ENCODE measurements at places on chromosomes 6 and 20.

DNA sequence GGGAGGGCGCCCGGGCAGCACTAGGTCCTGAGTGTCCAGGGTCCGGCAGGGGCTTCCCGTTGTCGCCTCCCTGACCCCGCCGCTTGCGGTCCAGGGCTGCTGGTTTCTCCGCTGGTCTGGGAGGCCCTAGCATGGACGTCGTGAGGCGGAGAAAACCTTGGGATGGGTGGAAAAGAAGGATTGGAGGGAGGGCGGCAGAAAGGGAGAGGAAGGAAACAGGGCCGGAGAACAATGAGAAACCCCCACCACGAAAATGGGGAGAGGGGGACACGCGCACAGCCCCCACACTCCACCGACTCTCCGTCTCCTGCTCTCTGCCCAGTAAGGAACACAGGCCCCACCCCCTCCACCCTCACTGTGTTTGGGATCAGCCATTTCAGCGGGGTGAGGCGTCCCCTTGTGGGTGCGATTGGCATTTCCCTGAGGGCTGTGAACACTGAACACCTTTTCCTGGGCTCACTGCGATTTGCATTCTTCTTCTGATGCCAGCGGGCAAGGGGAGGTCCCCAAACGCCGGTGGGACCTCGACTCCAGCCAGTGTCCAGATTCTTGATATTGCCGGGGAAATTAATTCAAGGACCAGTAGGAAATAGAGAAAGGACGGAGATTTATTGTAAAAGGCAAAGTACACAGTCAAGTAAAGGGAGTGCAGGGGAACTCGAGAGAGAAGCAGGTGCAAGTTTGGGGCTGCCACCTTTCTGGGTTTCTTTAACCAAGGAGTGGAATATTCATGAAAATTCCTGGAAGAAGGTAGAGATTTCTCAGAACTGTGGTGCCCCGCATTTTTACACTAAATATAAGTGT is 3.3 kb upstream of the RAET1G start:
- DNase-seq = peak; percentile 56

GRCh38 chr6:161117308-161117707 is 125.7 kb downstream of the MAP3K4 start:
- no peak for DNase-seq

- no peak for DNase-seq
These were observed 879.8 kb downstream of the TFAP2A start for GRCh38 chr6:9535106-9535505.

DNA sequence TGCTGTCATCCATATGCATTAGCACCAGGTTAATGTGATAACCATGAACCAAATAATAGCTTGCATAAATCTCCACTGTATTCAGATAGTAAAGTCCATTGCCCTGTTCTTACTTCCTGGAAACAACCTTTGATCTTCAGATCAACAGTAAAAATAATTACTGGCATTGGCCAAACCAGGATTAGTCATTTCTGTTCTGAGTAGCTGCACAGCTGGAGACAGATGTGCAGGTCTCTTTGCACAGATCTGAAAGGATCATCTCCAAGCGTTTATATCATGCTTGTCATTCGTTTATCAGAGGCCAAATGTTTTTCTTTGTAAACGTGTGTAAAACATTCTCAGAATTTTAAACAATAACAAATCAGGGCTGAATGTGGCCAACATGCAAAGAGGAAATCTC is 134.4 kb upstream of the HMGCLL1 start:
- no peak for DNase-seq

- DNase-seq = no peak
These were observed 67.2 kb upstream of the TRAF3IP2 start for GRCh38 chr6:111672761-111673450.

DNA sequence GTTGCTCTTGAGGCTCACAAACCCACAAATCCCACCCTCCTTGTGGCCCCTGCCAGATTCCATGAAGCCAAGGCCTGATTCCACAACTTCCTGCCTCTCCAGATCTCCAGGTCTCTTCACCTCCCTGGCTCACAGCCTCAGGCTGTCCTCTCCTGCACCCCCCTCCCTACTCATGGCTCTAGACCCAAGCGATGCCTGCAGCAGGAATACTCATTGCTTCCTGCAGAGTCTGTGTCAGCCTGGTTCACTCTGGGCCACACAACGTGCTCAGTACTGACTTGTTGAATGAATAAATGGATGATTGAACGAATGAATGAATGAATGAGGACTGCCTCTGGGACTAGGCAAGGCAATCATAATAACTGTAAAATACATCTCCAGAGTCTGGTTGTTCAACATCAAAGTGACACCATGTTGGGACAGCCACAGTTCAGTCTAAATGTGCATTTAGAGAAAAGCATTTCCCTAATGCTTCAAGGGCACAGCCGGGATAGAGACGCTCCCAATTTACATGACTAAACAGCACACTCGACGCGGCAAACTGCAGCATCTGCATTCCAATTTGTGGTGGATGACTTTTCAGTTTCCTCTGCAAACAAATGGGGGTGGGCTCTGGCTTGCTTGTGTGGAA is 139.9 kb downstream of the GRM4 start:
- no peak for DNase-seq

- DNase-seq = no peak
These were observed 42.3 kb downstream of the NINL start for GRCh38 chr20:25543068-25543467.

DNA sequence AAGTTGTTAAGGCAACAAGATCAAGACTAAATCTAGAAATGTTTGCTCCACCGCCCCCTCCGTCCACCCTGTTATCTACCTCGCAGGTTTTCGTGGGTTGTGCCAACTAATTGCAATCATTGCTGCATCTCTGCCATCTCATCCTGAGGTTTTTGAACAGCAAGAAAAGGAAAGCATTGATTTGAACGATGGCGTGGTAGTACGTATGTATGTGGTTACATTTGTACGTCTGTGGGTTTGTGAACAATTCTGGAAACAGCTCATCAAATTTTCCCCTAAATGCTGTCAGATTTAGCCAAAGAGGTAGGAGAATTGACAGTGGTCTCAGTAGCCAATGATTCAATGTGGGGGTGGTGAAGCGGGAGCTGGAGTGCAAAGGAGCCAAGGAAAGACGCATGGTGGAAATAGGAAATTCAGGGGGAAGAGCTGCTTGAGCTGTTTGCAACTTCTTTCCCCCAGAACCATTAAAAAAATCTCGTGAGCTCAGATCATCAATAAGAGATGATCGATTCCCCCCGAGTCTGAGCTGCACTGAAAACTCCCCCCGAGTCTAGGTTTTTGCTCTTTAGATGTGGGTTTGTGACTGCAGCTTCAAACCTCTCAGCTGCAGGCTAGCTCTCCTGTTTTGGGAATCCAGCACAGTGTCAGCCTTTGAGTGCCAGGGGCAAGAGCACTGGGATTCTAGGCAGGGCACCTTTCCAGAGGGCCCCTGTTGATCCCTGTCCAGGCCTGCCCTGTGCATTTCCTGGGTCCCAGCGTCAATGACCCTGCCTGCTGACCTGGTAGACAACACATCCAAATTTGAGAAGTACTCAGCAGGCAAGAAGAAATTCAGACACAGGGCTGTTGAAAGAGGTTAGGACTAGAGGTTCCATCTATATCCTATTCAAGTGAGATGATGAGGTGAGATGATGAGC is 72.6 kb upstream of the LY86 start:
- no peak for DNase-seq

DNA sequence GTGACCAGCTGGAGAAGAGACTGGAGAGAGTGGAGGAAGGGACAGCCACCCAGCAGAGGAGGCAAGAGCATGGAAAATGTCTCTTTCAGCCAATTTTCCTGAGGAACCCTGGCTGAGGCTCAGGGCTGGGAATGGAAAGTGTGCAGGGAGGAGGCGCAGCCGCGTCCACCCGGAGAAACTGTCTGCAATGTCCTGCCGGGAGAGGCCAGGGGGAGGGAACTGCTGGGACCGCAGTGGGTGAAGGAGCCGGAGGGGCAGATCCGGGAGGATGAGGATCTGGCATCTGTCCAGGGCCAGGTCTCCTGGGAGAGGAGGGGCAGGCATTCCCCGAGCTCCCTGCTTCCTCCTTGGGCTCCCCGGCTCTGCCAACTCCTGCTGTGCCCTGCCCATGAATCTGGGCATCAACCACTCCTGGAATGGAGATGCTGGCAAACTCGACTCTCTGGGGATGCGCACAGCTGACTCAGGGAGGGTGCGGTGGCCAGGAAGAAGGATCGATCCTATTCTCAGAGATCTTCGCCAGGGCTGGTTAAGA is 17.4 kb upstream of the HM13 start:
- DNase-seq = no peak

GRCh38 chr6:135461208-135461607 is 36.3 kb downstream of the AHI1 start:
- no peak for DNase-seq

- DNase-seq = peak; percentile 46
These were observed 5.3 kb downstream of the OARD1 start for GRCh38 chr6:41066867-41067304.

GRCh38 chr6:137233911-137234863 is 15.0 kb upstream of the IFNGR1 start:
- peak; percentile 69 for DNase-seq

DNA sequence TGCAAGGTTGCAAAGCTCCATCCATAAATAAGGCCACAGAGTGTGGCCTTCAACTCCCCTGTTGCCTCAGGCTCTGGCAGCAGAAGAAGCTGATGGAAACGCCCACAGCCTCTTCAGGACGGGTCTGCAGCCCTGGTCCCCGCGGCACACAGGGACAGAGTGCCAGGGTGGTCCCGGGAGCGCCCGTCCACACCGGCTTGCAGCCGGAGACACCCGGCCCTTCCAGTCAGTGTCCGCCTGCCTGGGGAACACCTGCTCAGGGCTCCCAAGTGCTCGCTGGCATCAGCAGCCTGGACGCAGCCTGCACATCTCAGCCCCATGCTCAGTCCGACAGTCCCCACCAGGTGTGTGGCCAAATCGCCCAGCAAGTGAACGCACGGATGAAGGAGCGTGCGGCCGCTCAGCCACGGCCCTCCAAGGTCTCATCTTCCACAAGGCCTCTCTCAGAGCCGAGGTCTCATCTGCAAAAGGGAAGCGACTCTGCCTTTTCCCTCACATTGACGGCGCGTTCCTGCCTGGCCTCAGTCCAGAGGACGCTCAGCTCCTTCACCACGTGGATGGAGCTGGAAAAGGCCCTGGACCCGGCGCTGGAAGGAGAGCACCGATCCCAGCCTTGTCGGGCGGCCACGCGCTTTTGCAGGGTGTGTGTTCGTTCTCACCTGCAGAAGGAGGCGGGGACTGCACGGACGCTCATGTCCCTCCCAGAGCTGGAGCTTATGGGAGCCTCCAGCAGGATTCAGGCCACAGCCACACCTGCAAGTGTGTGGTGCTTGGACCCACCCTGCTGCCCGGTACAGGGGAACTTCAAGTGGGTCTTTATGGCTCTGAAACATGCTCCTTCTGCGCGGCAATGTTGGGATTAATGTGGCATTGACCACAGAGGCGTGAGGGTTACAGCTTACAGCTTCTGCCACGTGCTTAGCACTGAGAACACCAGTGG is 180.4 kb downstream of the DLL1 start:
- DNase-seq = no peak

DNA sequence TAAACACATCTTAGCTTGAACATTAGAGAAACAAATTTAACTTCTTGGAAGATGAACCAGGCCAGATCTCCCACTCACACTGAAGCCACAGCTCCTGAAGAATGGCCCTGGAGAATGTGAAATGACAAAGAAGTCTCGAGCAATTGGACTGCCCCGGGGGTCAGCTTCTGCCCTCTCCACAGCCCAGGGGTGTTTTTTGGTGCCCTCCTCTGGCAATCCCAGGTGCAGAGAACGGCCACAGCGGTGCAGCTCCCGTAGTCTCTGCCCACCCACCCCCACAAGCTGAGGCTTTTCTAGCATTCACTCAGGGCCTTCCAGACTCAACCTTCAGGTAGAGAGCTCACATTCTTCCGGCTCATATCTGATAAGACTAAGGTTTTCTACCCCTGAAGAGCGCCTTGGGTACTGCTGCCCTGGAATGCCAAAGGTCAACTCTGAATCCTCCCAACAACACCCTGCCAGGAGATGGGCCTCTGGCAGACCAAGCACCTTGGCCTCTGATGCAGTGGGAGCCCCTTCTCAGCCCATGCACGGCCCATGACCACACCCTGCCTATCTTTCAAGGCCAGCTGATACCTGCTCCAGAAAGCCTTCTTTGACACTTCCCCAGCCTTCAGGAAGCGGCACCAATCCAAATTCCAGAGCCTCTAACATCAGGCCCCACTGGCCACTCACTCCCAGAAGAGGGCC is 208.3 kb downstream of the SYNDIG1 start:
- DNase-seq = no peak

GRCh38 chr6:113600551-113601339 is 256.4 kb upstream of the MARCKS start:
- DNase-seq = no peak

DNA sequence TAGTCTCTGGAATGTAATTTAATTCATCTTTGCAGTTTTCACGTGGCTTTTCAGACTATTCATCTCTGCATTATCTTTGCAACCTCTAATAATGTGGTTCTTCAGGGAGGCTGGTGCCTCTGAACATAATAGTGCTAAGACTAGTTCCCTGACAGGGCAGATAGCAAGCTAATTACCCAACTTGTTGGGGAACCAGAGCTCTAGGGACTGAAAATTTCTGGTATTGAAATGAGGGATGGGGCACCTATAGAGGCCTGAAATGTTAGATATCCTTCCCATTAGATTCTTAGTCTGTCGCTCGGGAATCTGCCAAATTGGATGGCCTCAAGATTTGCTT is 693.6 kb upstream of the MAP3K7 start:
- DNase-seq = no peak

- no peak for DNase-seq
These were observed 15.4 kb downstream of the ZNFX1 start for GRCh38 chr20:49262444-49262843.

DNA sequence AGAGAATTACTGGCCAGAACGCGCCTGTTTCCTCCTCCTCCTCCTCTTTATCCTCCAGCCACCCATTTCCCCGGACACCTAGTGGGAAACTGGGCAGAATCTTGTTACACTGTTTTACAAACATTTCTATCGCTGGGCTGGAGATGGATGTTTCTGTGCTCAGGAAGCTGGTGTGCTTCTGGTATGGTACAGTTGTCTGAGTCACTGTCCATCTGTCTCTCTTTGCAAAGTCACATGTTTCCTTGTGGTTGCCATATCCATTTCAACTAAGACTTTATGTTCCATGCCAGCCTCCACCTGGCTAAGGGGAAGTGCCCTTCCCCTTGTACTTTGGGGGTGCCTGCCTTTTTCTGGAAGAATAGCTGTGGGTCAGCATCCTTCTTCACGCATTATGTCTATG is 52.9 kb upstream of the SLC22A16 start:
- DNase-seq = no peak

DNA sequence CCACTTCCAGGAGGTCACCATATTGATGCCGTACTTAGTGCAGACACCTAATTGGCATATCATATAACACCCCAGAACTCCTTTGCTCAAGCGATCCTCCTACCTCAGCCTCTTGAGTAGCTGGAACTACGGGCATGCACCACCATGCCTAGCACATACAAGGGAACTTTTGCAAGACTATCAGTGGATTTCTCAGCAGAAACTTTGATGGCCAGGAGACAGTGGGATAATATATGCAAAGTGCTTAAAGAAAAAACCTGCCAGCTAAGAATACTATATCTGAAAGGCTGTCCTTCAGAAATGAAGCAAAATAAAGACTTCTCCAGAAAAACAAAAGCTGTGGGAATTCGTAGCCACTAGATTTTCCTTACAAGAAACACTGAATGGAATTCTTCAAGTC is 387.1 kb downstream of the DHX35 start:
- DNase-seq = no peak

Data from fibroblast of skin of left quadriceps (primary cell).